Stimulated activated CD4-positive, alpha-beta T cell treated with anti-CD3 and anti-CD28 coated beads, Interleukin-15, amount 100 ng/mL, for 1 hour (primary cell): ENCODE measurements at places on chromosomes 1 and 21.

DNA sequence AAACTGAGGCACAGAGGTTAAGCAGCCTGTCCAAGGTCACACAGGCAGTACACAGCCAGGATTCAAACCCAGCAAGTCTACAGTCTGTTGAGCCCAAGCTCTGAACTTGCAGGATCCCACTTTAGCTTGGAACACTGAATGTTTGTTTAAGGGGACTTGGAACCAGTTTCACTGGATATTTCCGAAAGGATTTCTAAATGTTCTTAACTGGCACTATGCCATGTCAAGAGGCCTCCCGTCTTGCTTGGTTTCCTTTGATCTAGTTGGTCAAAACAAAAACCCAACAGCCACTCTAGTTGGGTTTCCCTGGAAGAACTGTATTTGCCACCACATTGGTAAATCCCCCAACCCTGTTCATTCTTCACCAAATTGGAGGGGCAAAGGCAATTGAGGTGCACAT, 317.6 kb upstream of the KAZN start:
- no peak for DNase-seq

DNA sequence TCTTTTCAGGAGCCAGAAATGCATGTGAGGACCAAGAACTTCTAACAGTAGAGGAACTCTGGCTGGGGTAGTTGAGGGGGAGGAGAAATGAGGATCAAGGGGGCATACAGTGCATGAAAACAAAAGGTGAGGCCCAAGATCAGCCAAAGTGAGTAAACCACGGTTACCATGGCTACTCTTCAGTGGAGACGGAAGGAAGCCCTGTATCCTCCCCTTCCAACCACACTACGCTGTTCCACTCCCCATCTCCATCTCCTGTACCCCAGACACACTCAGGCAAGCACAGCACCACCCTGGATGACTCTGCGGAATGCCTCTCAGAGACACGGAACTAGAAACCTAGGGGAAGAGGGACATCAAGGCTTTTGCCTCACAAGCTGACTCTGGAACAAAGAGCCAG, 157.6 kb upstream of the CAMK1G start:
- no peak for DNase-seq

GRCh38 chr1:60949154-60949825, 133.1 kb upstream of the NFIA start:
- DNase-seq: no peak

DNA sequence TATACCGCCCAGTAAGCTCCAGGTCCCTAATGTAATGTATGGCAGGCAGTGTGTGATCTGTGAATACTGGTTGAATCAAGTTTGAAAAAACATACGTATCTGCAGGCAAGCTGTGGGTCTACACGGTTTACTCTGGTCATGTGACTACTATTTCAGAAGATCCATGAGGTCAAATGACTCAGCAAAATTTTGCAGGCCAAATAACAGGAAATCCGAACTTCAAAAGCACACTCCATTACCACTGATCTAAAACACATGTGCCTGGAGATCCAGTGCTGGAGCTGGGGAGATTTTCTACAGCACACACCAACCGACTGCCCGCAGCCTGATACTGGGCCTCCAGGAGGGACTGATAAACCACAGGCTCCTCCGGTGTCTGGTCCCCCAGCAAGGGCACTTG, 64.5 kb upstream of the SLC44A3 start:
- no peak for DNase-seq
